ENCODE measurements at places on chromosomes 1 and 21. TPM values are rescaled to one million over a fixed set of nuclear protein-coding genes. Genes with fewer than 3 reads are reported as not detected.

DNA sequence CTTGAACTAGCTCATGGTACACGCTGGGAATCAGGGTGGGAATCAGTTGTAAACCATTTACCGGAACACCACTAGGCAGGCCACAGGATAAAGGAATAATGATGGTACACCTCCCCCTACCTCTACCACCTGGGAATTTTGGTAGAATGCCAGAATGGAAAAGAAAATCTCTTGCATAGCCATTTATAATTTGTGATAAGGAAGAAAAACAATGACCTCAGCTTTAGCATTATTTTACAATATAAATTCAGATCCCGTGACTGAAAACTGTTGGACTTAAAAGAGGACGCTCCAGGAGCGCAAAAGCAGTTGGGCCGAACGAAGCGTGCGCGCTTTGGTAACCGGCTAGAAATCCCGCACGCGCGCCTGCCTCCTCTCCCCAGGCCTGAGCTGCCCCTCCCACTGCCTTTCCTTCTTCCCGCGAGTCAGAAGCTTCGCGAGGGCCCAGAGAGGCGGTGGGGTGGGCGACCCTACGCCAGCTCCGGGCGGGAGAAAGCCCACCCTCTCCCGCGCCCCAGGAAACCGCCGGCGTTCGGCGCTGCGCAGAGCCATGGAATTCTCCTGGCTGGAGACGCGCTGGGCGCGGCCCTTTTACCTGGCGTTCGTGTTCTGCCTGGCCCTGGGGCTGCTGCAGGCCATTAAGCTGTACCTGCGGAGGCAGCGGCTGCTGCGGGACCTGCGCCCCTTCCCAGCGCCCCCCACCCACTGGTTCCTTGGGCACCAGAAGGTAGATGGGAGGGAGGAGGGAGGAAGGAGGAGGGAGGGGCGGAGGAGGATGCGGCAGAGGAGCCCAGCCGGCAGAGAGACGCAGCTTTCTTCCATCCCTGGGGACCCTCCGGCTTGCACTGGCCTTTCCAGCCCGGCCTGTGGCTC, at the start of gene CYP4X1:
CYP4X1 (plus strand) TSS at position 402 of the 873 bp plus-strand sequence; CDS start at position 551, 149 bp downstream.
- DNase-seq, result peak; percentile 65

- DNase-seq, result no peak
Measured at GRCh38 chr1:231643071-231643934, 16.7 kb downstream of the DISC1 start.

DNA sequence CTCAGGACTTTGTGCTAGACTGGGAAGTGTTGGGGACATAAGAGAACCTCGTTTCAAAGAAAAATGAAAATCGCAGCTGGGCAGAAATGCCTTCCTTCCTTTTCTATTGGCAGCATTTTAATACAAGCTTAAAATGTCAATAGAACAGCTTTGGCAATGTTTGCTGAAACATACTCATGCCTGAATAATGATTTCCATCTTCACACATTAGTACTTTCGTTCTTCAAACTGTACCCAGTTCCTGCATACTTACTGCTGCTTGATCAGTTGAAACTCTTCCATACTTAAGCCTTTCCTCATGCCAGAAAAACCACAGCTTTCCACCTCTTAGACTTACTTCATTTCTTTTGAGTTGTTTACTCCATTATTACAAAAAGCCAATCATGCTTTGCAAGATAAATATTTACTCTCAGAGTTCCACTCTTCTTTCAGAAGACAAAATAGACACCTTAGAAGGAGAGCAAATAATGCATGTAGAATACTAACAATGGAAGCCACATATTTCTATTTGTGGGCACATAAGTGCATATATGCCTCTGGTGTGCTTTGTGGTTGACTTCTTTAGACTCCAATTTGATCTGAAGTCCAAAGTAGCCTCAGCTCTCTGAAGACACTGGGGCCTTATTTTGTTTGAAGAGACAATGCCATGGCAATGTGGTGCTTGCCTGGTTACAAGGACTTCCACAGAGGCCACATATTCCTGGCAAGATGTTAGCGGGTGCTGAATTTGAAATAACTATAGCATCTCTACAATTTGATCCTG, 22.7 kb upstream of the CD55 start:
- DNase-seq, result no peak

GRCh38 chr1:21066356-21067012, 110.2 kb downstream of the EIF4G3 start:
- DNase-seq, result no peak

GRCh38 chr1:167618366-167618765, 11.7 kb upstream of the RCSD1 start:
- DNase-seq, result no peak

DNA sequence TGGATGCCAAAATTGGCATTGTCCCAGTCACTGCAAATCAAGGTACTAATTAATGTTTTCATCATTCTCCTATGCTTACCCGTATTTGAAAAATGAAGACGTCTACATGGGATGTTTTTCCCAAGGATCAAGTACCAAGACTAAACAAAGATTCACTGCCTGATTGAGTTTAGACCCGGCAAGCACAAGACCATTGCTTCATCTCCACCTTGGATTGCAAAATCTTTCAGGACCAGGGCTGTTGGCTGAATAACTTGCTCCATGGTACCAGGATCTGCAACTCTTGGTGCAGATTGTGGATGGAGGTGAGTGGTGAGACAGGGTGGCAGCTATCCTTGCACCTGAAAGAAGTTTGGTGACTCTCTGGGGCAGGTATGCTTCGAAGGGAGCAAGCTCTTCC, 122.5 kb upstream of the ETS2 start:
- no peak for DNase-seq

DNA sequence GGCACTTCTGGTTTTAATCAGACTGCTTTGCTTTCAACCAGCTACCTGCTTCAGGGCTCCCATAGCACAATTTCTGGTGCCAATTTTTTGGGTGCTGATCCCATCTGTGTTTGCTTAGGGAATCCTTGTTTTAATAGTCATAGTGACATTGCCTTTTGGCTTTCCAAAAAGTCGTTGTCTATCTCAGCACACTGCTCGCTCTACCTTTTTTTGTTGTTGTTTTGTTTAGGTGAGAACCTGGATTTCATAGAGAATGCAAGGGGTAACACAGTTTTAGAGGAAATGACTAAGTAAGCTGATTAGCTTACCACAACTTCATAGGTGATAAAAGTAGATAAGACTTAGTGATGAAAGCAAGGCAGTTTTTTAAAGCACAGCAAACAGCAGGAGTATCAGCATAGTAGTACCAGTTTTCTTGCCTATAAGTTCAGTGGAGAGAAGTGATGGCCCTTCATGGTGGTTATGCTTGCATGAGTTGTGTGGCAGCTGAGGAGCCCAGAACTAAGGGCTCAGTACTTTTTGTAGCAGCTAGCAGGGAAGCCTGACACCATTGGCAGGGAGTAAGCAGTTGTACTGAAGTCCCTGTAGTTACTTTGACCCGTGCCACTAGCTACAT, 31.3 kb downstream of the NEK7 start:
- DNase-seq, result no peak

SNIP1 gene
- 33.7 TPM for total RNA-seq

FAM163A gene
- total RNA-seq, result 6.0 TPM

HES3 gene
- total RNA-seq, result not detected

LRRC47 gene
- 46.6 TPM for total RNA-seq

Data from testis (tissue), 5 donors.